ENCODE measurements at places on chromosomes 1 and 21.

- no peak for DNase-seq
Measured at GRCh38 chr1:241810769-241811405, 37.1 kb upstream of the EXO1 start.

- DNase-seq, result no peak
Measured at GRCh38 chr1:68344208-68344607, 105.5 kb downstream of the RPE65 start.

DNA sequence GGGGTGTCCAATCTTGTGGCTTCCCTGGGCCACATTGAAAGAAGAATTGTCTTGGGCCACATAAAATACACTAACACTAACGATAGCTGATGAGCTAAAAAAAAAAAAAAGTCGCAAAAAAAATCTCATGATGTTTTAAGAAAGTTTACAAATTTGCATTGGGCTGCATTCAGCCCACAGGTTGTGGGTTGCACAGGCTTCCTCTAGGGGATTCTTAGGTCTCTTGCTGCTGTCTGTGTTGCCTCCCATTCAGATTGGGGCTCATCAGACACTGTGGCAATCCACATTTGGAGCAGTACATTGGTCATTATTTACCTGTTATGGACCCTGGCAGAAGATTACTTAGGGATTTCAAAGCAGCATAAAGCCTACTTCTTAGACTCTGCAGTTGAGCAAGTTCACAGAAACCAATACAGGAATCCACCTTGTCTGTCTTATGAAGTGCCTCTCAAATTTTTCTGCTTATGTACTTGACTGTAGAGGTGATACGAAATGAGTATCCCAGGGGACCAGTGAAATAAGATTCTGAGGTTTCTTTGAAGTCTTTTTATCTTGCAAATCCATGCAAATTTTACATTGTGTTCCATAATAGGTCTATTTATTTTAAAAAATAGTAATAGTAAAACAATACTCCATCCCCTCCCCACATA lies 205.5 kb downstream of the RPS6KC1 start:
- DNase-seq, result no peak

GRCh38 chr1:185914089-185914488 lies 179.9 kb downstream of the HMCN1 start:
- DNase-seq, result no peak

All from Kasumi-1 (cell line).